ENCODE measurements at places on chromosomes 6 and 20.

DNA sequence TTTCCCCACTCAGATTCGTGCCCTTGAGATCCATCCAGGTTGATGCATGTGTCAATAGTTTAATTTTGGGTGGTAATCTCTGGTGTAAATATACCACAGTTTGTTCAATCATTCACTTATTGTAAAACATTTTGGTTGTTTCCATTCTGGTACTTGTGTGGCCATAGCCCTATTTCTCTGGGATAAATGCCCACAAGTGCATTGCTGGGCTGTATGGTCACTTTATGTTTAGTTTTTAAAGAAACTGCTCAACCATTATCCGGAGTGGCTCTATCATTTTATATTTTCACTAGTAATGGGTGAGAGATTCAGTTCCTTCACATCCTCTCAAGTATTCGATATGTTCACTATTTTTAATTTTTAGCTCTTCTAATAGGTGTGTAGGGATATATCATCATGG is 60.7 kb upstream of the RNF24 start:
- no peak for DNase-seq

GRCh38 chr6:116562019-116562403 is 8.5 kb downstream of the CALHM4 start:
- no peak for DNase-seq

DNA sequence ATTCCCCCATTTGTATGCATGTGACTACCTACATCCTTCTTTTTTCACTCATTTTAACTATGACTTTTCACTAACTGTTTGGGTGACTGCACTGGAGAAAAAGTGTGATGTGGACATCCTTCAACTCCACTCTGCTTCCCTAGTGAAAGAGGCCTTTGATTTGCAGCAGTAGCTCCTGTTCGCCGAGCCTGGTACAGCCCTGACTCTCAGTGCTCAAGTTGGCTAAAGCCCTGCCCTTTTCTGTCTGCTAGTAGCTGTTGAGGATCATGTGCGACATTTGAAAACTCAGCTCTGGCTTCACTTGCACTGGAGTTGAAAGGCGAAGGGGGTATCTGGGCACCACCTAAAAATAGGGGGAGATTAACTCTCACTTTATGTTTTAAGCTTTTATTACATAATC is 42.1 kb downstream of the DAAM2 start:
- no peak for DNase-seq

- DNase-seq = no peak
Measured at GRCh38 chr20:59835448-59836395, 97.7 kb downstream of the SYCP2 start.

DNA sequence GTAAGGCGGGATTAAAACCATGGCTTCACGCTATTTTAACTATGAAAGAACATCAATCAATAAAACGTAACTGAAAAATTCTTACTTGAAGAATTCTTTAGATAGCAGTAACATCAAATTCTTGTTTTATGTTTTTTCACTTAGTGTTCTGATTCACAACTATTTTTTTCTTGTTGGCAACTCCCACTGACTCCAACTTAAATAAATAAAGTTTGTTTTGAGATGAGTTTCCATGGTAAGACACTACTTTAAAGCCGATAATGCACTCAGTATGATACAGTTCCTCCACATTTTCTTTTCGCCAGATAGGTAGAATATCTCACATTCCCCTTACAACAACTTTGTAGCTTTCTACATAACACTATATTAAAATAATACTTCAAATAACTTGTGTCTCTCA is 33.1 kb upstream of the CNKSR3 start:
- no peak for DNase-seq

DNA sequence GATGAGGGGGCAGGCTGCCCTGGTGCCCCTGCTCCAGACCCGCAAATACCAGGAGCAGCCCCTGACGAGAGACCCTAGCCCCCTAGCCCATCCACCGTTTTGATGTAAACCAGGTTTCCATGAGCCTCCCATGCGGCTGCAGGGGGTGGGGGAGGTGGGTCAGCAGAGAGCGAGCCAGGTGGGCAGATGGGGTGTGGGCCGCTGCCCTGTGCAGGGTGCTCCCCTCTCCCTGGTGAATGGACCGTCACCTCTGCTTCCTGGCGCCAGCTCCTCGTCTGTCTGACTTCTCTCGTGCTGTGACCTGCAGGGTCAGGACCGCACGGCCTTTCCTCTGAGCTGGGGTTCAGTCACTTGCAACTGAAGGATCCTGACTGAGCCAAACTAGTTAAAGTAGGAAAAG is 15.7 kb upstream of the BHLHE23 start:
- no peak for DNase-seq

GRCh38 chr6:148997865-148998264 is 251.0 kb downstream of the UST start:
- no peak for DNase-seq

GRCh38 chr6:37285861-37286311 is 27.9 kb upstream of the TMEM217 start:
- peak; percentile 52 for DNase-seq

- no peak for DNase-seq
Measured at GRCh38 chr6:100175814-100176310, 181.8 kb upstream of the MCHR2 start.

DNA sequence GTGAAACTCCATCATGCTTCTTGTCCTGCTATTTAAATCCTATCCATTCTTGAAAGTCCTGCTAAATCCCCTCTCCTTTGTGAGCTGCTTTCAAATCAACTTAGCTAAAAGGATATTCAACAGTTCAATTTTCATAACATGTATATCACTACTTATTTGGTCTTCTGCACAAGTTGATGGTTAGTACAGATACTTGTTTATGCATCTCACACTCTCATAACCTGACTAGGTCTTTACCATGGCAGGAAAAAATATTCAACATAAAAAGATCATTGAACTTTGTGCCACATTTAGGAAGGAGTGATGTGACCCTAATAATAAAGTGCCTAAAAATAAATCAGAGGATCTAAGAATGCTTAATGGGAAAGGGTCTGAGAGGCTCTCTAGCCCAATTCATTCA is 148.2 kb downstream of the RALGAPA2 start:
- DNase-seq = no peak

GRCh38 chr6:152093711-152094110 is 286.2 kb downstream of the ESR1 start:
- no peak for DNase-seq

GRCh38 chr6:122653094-122653493 is 42.9 kb downstream of the PKIB start:
- no peak for DNase-seq

DNA sequence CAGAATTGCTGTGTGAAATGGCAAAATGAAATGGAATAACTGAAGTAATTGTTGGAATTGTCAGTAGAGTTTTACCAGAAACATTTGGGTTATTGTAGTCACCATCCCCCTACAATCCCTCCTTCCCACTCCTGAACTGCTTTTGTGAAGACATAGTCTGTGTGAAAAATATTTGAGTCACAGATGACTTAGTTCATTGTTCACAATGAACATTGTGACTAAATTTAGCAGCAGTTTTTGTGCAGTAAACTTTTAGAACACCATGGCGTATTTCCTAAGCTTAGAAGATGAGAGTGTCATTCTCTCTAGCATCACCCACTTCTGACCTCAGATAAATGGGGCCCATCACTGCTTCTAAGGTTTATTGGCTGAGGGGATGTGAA is 11.0 kb downstream of the OTOR start:
- DNase-seq = no peak

GRCh38 chr6:39560915-39561314 is 164.3 kb downstream of the KIF6 start:
- DNase-seq = no peak

DNA sequence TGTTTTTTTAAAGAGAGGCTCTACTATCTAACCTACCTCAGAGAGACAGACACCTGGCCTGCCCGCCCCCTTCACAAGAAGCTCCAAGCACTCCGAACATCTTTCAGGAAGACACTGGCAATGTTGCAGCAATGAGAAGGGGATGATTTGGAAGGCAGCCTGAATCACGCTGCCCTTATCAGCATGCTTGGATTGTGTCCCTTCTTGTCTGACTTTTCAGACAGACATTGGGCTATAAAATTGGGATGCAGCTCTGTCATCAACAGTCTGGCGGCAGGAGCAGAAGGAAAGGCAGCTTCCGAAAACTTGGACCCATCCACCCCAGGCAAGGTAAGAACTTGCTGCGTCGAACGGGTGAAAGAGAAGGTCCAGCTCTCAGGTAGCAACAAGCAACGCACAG is 56.0 kb downstream of the CDK5RAP1 start:
- no peak for DNase-seq

DNA sequence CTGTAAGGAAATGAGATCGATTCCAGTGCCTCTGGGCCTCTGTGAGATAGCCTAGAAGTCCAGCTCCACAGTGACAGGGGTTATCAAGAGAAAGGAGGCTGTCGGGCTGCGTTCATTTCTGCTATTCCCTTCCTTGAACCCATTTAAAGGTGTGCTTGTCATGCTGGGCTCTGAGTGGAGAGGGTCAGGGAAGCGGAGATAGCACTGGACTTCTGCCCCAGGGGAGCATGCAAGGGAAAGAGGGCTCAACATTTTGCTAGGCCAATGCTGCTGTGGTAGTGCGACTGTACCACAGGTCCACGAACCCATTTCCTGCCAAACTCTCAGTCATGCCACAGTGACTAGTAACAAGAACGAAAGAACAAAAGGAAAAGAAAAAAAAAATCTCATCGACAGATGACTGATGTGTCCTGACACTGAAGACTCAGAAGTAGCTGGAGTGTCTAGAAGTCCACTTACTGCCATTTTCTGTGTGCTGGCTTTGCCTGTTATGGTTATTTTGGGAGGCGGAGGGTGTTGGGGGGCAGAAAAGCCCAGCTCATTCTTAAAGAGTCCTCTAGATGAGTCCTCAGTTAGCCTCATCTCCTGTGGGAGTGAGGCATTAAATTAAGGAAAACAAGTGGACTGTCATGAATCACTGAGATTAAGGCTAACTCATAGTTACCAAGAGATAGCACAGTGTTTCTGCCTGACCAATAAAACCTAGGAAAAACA is 8.1 kb downstream of the NEDD9 start:
- DNase-seq = peak; percentile 86

- no peak for DNase-seq
Measured at GRCh38 chr6:116812051-116812650, 16.7 kb downstream of the GPRC6A start.

DNA sequence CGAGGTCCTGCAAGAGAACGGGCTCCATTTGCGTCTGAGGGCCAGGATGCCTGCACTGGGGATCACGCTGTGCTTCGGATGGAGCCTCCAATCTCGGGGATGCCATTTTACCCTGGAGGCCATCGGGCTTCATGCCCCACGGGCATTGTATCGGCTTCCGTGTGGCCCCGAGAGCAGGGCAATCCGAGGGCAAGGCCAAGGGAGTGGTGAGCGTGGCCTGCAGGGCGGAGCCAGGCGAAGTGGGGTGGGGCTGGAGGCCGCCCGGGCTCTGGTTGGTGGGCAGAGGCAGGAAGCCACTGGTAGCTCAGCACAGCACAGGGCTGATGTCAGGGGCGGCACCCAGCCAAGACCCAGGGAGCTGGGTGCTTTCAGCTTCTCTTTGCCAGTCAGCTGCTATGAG is 57.5 kb upstream of the BHLHE23 start:
- no peak for DNase-seq

- no peak for DNase-seq
Measured at GRCh38 chr20:35734777-35735649, 7.0 kb downstream of the RBM39 start.

DNA sequence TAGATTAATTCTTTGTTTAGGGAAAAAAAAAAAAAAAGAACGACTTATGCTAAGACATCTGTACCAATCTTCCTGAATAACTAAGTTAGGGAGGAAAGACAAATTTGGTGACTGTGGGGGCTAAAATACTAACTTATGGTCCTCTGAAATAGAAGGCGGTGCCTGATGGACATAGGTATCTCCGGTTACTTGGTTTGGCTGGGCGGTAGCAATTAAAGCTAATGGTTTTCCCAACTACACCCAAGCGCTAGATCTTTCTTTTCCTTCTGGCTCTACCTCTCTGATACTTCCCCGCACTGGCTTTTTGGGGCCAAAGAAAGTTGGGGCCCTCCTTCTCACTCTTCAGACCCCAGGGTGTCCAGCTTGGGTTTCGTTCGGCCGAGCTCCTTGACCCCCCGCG is 1.0 kb upstream of the RBM24 start:
- no peak for DNase-seq

DNA sequence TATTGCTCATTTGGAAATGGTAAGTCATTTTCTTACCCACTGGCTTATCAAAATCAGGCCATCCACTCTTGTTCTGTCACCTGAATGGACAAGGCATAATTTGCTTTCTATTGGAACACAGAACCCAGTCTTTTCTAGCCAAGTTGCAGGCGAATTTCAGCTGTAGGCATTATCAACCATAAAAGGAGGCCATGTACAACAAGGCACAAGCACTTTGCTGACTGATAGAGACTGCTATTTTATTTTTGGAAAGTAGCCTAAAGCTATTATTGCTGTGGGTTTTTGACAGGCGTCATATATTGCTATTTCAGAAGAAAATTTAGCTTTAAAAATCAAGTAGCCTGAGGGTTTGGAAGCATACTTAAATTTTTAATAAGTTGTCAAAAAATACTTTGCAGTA is 344.2 kb downstream of the HDGFL1 start:
- no peak for DNase-seq

- DNase-seq = no peak
Measured at GRCh38 chr20:9919271-9920014, 80.6 kb upstream of the PAK5 start.

GRCh38 chr20:44765701-44766347 is 20.2 kb downstream of the KCNK15 start:
- no peak for DNase-seq

DNA sequence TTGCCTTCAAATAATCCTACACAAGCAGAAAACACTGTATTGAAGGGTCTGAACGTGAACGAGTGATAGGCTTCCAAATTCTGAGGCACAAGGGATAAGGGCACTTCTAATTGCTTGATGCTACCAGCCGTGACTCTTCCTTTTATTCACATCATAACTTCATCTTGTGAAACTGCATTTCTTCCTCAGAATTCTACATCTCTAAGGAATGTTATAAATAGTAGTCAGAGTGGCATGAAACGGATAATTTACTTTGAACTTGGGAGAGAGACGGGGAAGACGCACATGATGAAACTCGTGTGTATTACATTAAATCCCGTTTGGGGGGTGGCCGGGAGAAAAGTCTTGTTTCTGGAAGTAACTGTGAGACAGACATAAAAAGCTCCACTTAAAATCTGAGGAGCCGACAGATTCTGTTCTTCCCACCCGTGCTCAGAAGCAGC is 754 bp downstream of the HDDC2 start:
- DNase-seq = no peak

- DNase-seq = no peak
Measured at GRCh38 chr6:89430201-89430962, 2.6 kb upstream of the ANKRD6 start.

DNA sequence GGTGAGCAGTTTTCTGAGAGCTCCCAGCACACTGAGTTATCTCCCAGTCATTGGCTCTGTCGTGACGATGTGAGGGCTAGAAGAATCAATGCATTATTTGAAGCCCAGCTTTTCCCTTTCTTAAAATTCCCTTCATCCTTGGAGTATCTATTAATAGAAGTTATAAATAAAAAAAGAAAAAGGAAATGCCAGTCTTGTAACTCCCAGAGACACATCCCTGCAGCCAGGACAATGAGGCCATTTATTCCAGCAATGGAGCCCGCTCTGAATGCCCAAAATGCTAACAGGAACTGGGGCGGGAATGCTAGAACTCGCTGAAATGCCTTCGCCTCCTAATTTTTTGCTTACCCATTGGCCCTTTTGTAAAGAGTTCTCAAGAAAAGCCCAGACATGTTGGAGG is 305.8 kb downstream of the TFAP2C start:
- no peak for DNase-seq

All from activated CD4-positive, alpha-beta T cell treated with anti-CD3 and anti-CD28 coated beads, Interleukin-2, amount 50 U/mL, for 16 hours (primary cell).